ENCODE measurements at places on chromosomes 2 and 18.

DNA sequence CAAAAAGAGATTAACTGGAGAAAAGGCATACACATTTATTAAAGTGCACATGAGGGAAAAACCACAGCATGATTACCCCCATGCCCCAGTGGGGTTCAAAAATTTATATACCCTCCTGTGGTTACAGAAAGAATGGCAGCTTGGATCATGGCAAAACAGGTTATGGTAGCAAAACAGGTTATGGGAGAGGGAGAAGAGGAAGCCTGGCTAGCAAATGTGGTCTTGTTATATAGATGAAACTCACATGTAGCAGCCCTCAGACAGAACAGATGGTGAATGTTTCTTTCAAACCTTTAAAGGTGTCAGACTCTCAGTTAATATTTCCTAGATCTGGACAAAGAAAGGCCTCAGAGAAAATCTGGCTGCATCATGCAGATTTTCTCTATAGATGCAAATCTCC lies 178.2 kb upstream of the ZC3H15 start:
- DNase-seq = no peak

- no peak for DNase-seq
These were observed 244.9 kb upstream of the EPHA4 start for GRCh38 chr2:221817052-221817451.

DNA sequence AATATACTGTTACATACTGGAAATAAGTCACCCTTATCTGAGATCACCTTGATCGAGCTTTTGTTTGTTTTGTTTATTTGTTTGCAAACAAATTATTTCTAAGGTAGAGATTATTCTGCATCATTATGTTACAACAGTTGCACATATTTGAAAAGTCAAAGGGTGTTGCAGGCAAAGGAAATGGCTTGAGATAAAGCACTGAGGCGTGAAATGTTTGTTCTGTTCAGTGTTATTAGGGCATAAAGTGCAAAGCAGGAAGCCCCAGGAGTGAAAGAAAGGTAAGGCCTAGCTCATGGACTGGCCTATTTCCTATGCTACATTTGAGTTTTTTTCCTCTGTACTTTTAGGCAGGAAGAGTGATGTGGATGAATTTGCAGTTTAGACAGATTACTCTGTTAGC lies 1815.6 kb upstream of the LRRTM1 start:
- no peak for DNase-seq

DNA sequence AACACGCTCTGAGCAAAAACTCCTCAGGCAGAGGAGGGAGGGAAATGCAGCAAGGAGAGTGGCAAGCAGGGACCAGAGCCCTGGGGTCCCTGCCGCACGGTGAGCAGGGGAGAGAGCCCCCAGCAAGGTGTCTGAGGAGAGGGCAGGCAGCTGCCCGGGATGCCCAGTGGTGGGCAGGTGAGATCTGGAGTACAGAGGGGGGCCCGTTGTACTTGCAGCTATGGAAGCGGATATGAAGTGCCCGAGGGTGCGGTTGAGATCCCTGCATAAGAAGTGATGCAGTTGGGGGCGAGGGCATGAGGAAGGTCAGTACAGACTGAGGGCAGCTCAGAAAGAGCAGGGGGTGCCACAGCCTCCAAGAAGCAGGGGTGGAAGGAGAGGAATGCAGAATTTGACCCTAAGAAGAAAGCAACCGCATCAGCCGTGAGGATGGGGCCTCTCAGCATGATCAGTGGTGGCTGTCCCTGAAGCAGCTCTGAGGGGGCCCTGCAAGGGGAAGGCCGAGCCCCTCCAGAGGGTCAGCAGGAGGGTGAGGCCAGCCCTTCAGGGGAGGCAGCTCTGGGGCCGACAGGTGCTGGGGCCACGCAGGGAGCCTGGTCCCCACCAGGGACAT lies 29.4 kb downstream of the MTERF4 start:
- DNase-seq = no peak

- DNase-seq = no peak
These were observed 3.0 kb upstream of the INPP1 start for GRCh38 chr2:190340369-190340768.

DNA sequence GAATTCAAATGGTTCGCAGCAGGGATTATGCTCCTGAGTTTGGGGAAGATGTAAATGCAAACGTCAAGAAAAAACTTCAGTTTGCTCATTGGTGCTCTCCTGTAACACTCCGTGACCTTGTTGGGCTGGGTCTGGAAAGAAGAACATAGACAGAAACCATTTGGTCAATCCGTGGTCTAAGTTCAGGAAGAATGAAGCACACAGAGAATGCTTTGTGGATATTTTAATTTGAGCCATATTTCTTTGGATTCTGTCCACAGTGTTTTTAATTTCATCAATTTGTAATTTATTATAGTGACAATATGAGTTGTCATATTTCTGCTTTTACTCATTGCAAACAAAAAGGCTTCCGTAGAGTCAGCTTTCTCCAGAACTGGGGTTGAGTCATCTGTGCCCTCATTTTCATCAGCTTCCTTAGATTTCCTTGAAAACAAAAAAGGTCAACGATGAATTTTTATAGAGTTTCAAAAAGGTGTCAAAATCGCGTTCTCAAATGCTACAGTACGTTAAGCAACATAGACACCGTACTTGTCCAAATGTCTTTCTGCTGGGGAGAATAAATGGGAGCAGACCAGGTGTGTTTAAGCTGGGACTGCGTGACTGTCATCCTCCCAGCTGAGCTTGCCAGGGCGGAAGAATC lies 606.4 kb downstream of the RNF144A start:
- DNase-seq = no peak

DNA sequence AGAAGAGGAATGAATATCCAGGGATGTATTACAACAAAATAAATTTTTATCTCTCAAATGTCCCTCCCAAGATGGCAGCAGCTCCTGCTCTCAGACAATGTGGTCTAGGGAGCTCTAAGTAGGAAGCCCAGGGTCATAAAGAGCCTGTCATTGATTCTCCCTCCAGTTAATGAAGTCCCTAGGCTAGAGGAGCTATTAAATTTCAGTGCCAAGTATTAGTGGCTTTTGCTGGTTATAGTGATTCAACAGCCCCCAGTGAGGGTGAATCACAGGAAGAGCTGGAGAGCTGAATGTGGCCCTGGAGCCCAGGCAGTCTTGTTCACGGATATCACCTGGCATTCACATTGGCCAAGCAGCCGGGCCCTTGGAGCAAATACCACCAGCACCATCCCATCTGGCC lies 109.8 kb upstream of the YPEL5 start:
- DNase-seq = no peak

DNA sequence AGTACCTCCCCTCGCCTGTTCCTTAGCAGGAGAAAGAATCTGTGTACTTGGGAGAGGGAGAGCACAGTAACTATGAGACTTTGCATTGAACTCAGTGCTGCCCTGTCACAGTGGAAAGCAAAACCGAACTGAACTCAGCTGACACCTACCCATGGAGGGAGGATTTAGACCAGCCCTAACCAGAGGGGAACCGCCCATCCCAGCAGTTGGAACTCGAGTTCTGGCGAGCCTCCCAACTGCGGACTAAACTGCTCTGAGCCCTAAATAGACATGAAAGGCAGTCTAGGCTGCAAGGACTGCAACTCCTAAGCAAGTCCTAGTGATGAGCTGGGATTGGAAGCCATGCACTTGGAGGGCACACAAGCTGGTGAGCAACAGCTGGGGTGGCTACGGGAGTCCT lies 110.4 kb downstream of the GRB14 start:
- DNase-seq = no peak

DNA sequence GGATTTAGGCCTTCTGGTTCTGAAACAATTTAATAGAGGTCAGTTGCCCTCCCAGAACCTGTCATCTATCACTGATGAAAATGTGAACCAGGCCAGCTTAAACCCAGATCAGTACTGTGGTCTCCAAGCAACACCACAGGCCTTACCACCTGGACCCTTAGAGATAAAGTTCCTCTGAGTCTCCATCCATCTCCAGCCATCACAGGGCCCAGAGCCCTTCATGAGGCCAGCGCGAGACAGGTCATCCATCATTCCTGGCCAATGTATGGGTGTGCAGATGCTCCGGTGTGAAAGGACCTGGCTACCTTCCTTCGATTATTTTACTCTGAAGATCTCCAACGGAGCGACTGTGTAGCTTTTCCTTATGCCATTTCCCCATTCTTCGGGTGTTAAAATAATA lies 322.7 kb upstream of the SOX11 start:
- no peak for DNase-seq

- DNase-seq = no peak
These were observed 59.4 kb upstream of the RAPH1 start for GRCh38 chr2:203594541-203594940.

DNA sequence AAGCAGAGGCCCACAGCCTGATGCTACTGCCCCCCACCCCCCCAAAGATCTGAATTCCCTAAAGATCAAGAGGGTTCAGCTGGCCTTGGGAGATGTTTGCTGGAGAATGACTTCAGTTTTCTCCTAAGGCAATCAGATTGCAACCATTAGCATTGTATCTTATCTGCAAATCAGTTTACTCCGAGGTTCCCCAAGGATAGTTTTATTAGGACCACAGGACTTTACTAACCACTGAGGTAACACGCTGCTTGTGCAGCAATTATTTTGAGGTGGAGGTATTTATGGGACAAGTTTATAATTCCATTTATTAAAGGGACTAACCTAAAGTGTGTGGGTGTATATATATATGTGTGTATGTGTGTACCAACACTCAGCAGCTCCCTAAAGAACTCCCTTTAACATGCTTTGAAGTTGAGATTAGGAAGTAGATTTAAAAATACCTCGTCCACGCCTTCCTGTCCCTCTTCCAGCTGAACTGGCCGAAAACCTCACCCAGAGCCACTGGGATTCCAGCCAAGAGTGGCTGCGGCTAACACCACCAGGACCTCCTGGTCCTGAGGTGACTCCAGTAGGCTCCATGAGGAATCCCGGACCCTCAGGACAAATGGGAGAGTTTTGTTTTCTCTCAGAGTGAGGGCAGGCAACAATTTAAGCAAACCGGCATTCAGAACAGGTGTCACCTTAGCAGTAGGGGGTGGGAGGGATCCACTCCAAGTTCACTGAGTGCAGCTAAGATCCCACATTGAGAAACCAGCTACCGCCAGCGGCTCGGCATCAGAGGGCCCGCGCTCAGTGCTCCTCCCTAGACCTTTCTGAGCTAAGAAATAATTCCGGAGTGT lies 3.0 kb upstream of the DLX1 start:
- no peak for DNase-seq

- no peak for DNase-seq
These were observed 68.5 kb downstream of the C18orf54 start for GRCh38 chr18:54426085-54426665.

GRCh38 chr2:159164457-159164911 lies 122.0 kb downstream of the WDSUB1 start:
- no peak for DNase-seq

GRCh38 chr2:111671426-111672150 lies 212.4 kb downstream of the ANAPC1 start:
- no peak for DNase-seq

DNA sequence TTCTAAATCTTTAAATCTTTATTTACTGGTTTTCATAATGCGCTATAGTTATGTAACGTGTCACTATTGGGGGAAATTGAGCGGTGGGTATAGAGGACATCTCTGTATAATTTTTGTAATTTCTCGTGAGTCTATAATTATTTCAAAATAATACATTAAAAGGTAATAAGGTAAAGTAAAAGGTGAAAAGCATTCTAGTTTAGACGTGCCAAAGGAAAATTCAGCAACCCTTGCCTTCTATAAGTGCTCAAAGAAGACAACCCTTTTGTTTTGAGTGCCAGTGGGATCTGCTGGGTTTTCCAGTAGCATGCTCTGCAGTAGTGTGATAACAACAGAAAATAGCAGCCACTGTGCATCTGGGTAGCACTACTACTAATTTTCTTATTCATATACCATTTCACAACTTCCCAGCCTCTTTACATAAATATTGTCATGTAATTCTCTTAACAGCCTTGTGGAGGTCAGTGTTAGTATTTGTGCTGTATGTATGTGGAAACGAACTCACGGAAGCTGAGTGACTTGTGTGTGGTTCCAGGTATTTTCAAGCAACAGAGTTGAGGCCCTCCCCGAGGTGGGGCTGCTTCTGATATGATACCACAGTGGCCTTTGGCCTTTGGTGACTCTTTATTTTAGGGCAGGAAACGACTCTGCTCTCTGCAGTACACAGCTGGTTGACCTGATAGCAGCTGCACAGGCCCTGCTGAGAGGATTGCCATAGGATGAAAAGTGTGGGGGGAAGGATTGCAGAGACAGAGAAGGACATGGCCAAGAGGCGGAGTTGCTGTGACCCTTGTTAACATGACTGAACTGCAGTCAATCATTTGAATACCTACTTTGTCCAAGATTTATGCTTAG lies 104.5 kb downstream of the TDRD15 start:
- DNase-seq = no peak

All from stimulated activated CD8-positive, alpha-beta memory T cell treated with anti-CD3 and anti-CD28 coated beads, Interleukin-7, amount 100 ng/mL, for 48 hours (primary cell).